GM12865 (cell line): ENCODE measurements at places on chromosomes 12 and 14.
A peak's percentile ranks its signal among the peaks of the same experiment; 100 is the strongest.

- peak; percentile 48 for DNase-seq
These were observed 3.6 kb upstream of the ELK3 start for GRCh38 chr12:96190413-96191108.

DNA sequence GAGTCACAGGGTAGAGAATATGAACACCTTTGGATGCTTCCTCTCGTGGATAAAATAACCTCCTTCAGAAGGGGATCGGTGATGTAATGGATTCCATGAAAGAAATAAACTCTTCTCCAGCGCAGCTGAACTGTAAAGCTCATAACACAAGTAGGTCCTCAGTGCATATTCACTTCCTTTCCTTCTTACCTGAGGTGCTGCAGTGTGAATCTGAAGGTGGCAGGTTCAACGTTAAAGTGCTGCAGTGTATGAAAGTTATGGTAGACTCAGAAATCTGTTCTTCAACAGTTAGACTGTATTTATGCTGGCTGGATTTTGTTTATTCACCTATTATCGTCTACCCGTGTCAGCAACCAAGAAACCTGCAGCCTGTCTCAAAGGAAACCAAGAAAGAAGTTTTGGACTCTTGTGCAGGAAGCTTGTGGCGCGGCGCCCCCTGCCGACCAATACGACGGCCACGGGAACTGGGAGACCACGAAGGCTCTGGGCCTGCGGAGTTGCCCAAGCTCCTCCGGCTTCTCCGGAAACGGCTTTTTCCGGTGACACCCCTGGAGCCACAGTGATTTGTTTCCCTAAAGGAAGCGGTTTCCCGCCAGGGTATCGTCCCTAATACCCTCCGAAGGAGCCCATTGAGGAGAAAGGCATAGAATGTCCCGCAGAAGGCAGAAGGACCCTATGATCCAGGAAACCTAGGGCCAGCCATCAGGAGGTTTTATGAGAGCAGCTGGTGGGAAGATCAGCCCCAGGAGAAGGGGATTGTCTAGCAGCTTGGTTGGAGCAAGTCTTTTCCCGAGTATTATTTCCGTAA lies 17.6 kb upstream of the RNASE3 start:
- DNase-seq: peak; percentile 87

DNA sequence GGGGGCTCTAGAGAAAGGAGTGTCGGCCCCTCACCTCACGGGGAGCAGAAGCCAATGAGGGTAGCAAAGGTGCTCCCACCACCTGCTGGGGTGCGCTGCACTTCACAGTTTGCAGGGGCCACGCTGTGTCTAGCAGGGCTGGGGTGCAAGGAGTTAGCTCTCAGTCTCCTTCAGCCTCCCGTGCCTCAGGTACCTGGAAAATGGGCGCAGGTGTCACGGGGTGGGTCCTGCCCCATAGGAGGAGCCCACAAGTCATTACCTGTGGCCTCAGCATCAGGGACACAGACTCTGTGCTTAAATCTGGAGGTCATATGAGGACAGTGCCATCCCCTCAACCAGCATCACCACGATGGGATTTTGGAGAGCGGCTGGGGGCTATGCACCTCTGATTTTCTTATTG lies 326.7 kb downstream of the ADGRD1 start:
- no peak for DNase-seq

DNA sequence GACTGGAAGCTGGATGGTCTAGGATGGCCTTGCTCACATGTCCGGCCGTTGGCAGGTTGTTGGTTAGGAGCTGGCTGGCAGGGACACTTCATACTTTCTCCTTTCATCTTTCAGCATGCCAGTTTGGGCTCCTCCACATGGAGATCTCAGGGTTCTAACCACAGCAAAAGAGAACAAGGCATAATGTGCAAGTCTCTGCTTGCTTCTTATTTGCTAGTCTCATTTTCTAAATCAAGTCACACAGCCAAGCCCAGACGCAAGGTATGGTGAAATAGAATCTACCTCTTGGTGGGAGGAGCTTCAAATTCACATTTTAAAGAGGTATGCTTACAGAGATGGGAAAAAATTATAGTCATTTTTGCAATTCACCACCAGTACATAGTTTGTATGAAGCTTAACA lies 69.1 kb upstream of the NAP1L1 start:
- peak; percentile 18 for DNase-seq

DNA sequence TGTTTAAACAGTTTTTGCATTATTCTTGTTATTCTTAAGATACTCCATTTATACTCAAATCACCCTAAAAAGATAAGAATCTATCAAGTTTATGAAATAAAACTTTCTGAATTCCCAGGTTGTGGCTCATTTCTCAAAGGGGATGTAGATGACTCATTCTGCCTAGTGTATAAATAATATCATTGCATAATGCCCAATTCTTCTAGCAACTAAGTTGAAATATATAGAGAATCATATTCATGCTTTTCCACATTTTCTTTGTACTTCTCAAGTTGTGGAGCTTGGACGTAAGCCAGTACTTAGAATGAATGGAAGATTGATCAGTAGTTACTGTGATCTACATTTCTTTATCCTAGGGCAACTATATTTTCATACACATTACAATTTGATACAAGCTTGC lies 201.1 kb downstream of the PPFIA2 start:
- DNase-seq: no peak

DNA sequence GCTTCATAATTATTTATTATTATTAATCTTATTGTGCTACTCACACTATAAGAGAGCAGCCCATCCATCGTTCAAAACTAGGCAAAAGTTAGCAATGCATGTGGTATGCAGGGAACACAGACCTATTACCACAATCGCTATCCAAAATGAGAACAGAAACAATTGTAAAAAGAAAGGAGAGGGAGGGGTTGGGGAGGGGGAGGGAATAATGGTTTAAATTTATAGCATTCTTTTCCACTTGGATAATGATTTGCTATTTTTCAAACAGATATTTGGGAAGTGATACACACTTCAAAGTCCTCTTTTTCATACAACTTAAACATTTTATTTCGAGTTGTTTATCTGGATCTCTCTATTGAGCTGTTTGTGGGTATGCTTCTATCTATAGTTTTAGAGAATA lies 248.6 kb upstream of the SOX5 start:
- DNase-seq: no peak

DNA sequence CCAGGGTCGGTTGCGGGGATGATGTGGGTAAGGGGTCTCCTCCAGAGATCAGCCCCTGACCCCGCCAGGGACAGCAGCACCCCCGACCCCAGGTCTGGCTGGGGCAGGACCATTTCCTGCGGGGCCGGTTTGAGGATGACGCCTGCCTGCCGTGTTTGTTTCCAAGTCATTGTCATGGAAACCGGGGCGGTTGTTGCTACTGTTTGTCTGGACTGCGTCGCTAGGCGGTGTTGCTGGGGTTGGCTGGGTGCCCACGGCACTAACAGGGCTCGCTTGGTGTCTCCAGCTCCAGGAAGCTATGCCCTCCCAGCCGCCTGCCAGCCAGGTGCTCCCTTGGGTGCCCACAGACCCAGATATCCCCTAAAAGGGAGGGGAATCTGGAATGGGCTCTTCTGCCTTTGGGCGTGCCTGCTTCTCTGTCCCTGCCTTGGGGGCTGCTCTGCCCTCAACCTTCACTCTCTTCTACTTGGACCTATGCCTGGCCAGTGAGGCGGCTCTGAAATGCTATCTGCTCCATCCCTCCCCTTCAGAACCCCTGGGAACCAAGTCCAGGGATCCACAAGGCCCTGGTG lies 4.7 kb upstream of the CRIP1 start:
- DNase-seq: peak; percentile 96
